ENCODE measurements at places on chromosomes 2 and 18.

- no peak for DNase-seq
Measured at GRCh38 chr2:167637741-167638140, 609.7 kb downstream of the STK39 start.

GRCh38 chr2:179467111-179467510 lies 202.5 kb upstream of the SESTD1 start:
- DNase-seq: no peak

- DNase-seq: no peak
Measured at GRCh38 chr18:28875059-28875458, 698.1 kb upstream of the CDH2 start.

GRCh38 chr2:130327703-130328527 lies 14.8 kb upstream of the IMP4 start:
- no peak for DNase-seq

DNA sequence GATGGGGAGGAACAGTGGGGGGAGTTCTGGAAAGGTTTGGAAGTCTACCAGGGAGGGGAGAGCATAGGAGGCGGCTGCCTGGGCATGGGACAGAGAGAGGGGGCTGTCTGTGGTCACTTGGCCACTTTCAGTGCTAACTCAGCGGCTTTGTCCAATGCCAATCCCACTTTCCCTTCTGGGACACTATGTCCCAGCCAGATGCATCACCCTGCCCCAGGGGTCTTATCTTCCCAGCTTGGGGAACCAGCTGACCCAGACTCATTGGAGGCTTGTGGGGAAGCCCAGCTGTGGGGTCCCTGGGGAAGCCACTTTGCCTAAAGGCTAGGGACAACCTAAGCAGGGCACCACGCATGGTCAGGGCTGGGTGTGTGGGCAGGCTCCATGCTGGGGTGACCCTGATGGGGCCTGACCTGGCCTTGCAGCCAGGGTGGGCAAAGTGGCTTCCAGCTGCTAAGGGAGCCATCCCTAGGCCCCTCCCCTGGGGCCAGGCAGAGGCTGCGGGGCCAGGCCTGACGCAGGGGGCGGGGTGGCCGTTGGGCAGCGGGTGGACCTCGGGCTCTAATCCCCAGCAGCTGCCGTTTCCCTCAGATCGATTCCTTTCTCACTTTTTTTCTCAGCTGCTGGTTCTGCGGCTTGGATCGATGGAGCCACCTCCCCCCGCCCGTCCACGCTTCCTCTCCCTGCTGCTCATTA lies 1.6 kb upstream of the ASIC4 start:
- DNase-seq: no peak

DNA sequence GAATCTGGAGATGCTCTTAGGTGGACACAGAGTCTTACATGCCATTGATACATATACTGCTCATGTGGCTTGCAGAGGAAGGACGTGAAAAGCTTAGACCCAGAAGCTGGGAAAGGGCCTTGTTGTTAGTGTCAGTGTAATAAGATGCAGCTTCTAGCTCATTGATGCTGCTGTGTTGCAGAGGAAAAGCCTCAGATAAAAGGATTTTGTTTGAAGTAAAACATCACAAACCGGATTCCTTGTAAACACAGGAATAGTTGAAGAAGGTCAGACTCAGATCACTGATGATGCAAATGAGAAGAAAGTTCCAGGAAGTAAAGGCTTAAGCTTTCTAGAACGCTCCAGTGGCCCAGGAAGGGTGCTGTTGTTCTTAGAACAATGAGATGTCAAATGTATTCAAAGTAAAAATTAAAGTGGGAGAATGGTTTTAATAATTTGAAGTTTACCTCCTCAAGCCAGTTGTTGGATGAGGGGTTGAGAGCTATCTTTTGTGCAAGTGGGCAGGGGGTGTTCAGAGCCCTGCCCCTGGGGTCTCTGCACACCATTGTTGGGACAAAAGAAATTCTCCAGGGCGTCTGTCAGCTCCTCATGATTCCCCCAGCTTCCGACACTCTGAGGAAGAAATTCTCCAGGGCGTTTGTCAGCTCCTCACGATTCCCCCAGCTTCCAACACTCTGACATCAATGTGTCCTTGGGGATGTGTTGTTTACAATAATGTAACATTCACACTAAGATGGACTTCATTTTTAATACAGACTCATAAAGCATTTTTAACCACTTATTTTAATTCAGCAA lies 61.3 kb upstream of the CHMP1B start:
- no peak for DNase-seq

DNA sequence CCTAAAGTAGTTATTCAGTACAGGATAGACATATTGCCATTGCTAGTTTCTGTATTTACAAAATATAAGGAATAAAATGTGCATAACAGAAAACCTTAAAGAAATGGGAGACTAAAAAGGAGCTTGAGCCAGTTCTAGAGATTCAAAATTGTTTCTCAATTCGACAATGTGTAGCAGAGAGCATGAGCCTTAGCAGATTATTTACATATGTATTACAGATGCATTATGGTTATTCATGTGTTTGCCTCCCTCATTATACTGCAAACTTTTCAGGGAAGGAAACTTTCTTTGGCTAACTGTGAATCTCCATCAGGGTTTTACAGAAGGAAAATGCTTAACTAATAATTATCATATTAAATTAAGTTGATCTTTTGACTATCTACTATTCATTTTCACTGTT lies 854.4 kb upstream of the SLC39A10 start:
- no peak for DNase-seq

GRCh38 chr2:104289651-104290565 lies 564.0 kb upstream of the POU3F3 start:
- DNase-seq: no peak

DNA sequence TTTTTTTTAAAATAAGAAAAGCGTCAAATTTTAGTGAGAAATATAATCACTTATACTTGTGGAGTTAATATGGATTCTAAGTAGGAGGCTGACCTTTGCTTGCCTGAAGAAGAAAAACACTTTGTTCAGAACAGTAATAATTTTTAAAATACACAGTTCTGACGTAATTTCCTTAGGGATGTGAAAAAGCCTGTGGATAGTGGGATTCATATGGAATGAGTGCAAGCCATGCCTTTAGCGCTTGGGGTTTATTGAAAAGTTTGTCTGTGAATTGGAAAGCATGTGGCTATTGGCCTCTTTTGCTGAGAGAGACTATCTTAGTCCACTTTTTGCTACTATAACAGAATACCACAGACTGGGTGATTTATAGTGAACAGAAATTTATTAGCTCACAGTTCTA lies 151.3 kb downstream of the CCDC85A start:
- DNase-seq: no peak

- no peak for DNase-seq
Measured at GRCh38 chr2:230749111-230749510, 36.5 kb downstream of the CAB39 start.

GRCh38 chr18:30676053-30676480 lies 366.5 kb downstream of the DSC3 start:
- DNase-seq: no peak

DNA sequence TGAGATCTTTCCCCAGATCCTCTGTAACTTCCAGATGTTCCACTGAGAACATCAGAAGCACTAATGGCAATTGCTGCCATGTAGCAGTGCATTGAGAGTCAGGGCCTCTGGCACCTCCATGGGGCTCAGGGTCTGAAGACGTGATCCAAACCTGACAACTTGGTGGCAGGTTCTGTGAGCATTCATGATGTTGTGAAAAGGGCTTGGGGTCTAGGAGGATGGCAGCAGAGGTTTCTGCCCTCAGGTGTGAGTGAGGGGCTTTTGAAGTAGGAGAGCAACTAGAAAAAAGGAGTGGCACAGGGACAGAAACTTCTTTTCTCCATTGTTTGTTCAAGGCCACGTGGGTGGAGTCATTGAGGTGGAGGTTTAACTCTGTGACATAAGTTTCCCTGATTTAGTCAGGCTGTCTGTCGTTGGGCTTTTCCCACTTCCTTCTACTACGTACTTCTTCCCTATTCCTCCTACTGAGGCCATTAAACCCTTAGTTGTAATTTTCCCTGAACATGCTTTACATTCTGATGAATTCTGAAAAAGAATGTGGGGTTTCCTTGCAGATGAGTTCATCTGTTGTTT lies 13.1 kb downstream of the CFLAR start:
- DNase-seq: no peak

- DNase-seq: no peak
Measured at GRCh38 chr2:52936029-52936428, 831.6 kb upstream of the CHAC2 start.

DNA sequence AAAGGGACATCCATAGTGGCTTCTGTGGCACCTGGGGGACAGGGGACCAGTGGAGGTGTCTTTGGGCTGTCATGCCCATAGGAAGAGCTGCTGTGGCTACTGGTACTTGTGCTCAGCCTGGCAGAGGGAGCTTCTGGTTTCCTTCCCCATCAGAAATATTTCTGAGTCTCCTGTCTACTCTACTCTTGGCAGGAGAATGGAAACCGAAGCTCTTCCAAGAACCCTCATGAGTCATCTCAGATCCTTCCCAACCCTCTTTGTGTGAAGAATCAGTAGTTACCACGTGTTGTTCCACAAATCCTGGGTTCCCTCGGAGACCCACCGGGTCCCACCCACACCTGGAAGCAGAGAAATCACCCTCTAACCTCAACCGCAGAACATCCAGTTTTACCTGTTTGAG lies 234.9 kb downstream of the FHOD3 start:
- DNase-seq: no peak

DNA sequence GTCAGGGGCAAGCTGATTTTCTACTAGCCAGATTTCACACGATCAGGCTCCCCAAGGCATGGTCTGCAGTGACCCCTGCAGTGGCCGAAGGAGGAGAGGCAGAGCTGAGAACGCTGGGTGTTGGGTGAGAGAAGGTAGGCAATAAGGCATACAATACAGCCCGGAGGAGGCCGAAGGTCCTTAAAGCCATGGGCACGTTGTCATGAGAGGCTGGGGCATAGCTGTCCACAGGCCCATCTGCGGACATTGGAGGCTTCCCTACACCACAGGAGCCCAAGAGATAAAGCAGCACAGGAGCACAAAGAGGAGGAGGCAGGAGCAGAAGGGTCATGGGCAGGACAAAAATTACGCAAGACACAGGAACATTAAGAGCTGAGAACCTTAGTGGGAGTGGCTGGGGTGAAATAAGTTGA lies 16.7 kb upstream of the BZW1 start:
- DNase-seq: no peak

- no peak for DNase-seq
Measured at GRCh38 chr2:124254621-124255020, 229.5 kb downstream of the CNTNAP5 start.

DNA sequence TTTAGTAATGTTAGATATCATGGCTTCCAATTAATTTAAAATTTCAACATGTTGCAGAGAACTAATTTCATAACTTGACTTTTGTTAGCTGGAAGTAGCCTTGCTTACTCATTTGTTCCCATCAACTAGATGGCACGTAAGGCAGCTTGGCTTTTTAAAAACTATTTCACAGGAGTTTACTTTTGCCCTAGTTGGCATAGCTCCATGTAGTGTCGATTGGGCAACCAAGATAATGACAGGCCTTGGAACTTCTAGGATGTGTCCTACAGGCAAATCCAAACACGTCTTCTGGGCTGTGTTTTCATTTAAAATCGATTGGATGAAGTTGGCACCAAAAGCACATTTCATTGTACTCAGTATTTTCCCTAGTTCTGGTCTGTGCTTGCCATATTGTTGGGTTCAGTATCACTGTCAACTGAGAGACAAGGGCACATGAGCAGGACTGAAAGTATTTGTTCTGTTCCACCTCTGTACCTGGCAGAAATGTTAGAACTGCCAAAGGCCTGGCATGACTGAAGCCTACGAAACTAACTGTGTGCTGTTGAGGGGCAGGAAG lies 29.4 kb downstream of the HADHB start:
- no peak for DNase-seq

GRCh38 chr2:55862246-55862645 lies 61.3 kb downstream of the EFEMP1 start:
- DNase-seq: no peak

DNA sequence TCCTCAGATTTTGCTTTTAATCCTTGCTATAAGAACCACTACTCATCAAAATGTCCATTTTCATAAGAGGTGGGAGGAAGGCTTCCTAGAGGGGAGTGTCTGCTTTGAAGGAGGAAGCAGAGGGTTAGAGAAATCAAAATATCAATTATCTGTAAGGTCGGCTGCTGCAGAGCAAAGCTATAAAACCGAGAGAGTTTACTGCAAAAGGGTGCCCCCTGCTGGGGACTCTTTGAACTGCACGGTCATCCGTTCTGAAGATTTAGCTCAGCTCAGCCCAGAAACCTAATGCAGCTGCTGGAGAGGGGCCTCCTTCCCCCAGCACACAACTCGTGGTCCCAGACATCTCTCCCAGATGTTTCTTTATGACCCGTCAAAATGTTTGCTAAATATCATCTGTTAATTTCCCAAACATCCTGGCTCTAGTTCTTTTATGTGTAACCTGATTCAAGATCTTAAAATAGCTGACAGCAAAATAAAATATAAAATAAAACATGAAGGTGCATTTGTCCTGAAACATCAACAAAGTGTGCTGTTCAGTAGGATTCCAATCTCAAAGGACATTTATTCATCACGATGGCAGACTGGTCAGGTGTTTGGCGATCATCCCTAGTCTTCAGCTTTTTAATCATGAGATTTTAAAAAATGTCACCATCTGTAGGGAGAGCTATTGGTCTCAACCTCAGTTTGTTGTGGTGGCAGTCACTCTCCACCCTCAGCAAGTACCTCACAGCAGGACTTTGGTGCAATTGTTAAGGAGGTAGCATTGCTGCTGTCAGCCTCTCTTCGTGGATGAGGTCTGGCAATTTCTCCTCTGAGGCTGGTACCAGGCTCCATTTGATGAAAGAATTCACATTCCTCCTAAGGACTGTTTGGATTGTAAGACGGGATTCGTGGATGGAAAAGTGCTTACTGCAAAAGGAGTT lies 185.9 kb downstream of the MTX2 start:
- DNase-seq: peak; percentile 92

DNA sequence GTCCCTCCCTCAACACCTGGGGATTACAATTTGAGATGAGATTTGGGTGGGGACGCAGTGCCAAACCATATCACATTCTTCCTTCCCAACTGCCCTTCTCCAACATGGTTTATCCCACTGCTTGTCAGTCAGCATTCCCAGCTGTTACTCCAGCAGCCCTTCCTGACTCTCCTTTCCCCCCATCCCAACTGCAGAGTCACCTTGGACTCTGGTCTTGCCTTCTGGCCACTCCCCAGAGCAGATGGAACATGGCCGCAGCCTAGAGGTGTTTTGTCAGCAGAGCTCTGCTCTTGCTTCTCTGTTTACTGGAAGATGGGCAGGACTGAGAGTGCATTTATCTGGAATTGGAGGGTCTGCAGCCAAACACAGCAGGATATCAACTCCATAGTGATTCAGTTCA lies 51.2 kb upstream of the MEX3C start:
- no peak for DNase-seq

DNA sequence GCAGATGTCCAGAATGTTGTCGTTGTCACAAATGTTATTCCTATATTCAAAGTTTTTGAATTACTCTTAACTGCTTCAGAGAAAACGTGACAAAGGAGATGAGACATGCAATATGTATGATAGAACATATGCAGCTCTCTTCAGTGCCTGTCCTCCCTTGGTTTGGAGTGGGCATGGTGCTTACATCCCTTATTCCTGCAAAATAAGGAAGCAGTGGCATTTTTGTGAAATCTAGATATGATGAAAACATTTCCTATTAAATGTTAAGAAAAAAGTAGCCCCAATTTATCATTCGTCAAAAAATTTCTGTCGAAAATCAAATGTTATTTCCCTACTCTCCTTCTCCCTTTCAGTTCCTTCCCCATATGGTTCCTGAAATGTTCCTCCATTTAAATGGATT lies 457.5 kb upstream of the FANCL start:
- no peak for DNase-seq

- DNase-seq: no peak
Measured at GRCh38 chr2:176385838-176386237, 116.6 kb downstream of the MTX2 start.

GRCh38 chr2:35503311-35503710 lies 852.3 kb upstream of the CRIM1 start:
- DNase-seq: no peak

Data from endothelial cell (in vitro differentiated cells).